ENCODE measurements at places on chromosomes 11 and 22.

DNA sequence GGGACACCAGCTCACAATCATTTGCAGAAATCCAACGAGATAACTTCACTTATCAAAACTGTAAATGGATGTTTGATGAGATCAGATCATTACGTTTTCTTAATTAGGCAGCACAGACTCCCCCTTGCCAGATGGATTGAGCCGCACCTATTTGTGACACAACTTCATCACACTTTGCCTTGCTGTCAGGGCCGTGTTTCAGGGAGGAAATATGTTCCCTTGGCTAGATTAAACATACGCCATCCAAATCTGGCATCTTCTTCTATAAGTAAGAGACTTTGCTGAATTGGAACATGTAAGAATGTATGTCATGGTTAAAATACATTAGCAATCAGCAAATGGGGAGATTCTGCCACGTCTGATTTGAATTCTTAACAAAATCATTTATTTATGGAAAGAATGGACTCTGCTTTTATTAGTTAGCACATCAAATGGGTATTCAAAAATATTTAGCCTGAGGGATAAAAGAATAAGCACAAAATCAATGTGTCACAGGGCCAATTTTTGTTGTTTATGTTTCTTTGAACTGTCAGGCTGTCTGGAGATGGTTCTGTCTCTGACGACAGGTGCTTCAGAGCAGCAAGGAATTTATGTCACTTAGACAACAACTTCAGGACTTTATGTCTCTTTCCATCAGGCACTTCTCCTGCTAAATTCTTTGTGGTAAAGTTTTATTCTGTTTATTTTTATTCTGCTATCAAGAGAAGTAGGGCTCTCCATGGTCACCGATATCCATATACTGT is 326.1 kb upstream of the NCAM1 start:
- no peak for DNase-seq

DNA sequence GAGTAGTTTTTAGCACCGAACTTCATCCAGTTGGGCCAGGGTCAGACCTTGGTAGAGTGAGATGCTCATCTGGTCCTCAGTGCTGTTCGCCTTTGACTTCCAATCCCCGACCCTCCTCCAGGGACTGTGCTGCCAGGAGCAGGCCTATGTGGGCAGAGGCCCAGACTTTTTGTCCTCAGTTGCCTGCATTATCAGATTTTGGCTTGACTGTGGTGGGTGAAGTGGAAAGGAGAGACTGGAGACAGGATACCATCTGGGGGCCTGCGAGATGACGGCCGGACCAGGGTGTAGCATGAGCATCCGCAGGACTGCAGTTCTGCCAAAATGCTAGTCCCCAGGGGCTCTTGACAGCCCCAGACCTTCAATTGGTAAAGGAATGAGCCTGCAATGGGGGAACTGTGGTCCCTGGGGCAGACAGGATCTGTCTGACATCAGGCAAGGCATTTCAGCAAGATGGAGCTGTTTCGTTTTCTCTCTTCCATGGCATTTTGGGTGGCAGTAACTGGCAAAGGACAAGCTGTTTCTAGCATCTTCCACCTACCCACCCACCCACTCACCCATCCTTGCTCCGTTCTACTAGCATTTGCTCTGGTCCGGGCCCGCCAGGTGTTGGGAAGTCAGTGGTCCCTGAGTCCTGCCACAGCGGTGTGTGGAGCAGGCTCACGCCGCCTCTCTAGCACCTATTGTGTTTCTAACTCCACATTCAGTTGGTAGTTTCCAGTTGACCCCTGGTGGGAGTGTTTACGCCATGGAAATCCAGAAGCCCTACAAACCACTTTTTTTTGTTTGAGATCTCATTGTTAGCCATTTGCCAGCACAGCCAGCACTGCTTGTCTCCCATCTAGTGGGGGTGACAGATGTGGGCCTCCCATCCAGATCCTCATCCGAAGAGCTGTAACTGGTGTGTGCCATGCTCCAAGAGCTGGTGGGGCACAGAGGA is 53.5 kb downstream of the OTOG start:
- no peak for DNase-seq

DNA sequence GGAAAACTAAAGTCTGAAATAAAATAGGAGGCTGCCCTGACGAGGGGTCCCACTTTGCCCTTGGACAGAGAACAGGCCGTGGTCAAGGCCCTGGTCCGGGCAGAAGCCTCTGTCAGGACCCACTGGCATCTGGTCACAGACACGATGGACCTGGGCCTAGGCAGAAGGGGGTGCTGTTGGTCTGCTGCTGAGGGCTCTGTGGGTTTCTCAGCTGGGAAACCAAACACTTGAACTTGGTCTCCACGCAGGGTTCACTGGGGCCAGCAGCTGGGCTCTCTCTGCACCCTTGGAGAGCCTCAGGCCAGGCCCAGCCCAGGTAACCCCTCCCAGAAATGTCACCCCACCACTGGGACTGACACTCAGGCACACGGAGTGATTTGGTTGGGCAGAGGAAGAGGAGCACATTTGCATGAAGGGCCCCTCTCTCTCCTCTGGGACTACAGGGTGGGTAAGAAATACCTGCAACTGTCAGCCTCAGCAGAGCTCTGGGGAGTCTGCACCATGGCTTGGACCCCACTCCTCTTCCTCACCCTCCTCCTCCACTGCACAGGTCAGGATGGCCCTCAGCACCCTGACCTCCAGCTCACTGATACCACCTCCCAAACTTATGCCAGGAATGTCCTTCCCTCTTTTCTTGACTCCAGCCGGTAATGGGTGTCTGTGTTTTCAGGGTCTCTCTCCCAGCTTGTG is 48.1 kb upstream of the TOP3B start:
- no peak for DNase-seq

GRCh38 chr11:2074266-2074825 is 64.8 kb downstream of the IGF2 start:
- no peak for DNase-seq

DNA sequence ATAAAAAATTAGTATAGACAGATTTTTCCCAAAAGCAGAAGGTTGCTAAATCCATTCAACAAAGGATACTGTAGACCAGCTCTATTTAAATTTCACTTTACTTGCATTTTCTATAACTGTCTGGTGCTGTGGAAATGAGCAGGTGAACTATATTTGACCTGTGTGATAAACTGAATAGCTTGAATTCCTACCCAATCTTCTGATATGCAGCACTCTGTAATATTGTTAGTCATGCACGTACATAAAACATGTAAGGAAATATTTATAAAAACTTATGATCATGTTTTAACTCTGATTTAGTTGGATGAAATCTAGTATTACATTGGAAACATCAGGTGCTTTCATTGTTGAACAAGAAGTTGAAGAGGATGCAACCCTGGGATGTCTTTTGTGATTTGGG is 213.6 kb downstream of the DBX1 start:
- DNase-seq = no peak

GRCh38 chr11:65857853-65858680 is at the start of gene CFL1:
Gene CFL1 (minus strand): TSS chr11:65858180. CDS start chr11:65858099, 81 bp downstream.
- DNase-seq = peak; percentile 94

DNA sequence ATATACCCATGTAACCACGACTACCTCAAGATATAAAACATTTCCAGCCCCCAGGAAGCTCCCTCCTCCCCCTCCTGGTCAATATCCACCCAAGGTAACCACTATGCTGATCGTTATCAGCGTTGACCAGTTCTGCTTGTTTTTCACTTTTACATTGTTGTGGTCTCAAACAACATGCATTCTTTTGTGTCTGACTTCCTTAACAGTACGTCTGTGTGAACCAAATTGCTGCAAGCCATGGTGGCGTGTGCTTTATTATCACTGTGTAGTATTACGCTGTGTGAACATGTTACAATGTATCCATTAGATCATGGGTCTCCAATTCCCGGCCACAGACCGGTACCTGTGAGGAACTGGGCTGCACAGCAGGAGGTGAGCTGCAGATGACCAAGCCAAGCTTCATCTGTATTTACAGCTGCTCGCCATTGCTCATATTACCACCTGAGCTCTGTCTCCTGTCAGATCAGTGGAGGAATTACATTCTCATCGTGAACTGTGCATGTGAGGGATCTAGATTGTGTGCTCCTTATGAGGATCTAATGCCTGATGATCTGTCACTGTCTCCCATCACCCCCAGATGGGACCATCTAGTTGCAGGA is 15.5 kb upstream of the GRK3 start:
- DNase-seq = no peak

- DNase-seq = no peak
Observed at GRCh38 chr11:62908468-62909072, 12.6 kb downstream of the CHRM1 start.

- no peak for DNase-seq
Observed at GRCh38 chr11:79488286-79488685, 47.5 kb upstream of the TENM4 start.

GRCh38 chr11:61173456-61173855 is 12.2 kb upstream of the VPS37C start:
- no peak for DNase-seq

DNA sequence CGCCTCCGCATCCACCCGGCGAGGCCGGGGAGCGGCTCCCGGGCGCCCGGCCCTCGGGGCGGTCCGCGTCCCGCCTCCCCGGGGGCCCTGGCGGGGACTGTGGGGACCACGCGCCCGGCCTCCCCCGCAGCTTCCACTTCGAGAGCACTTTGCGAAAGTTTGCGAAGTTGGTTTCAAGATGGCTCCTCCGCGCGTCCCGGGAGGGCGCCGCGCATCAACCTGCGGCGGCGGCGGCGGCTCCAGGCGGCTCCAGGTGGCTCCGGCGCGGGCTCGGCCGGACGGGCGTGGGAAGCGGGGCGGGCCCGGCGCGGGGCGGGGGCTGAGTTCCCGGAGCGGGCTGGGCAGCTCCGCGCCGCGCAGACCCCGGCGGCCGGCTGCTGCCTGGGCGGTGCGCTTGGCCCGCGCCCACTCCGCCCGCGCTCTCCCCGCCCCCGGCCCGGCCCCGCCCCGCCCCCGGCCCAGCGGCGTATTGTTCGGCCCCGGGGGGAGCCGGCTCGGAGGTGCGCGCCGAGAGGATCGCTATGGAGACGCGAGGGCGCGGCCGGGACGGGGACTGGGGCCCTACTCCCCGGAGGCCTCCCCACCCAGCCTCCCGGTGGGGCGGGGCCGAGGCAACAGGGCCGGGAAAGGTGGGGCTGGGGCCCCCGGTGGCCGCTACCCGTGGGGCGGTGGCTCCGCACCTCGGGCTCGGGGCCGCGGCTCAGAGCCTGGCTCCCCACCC is at the start of gene CELSR1:
Gene CELSR1 (minus strand): TSS at position 396 of the 721 bp plus-strand sequence. CDS start 450 bp downstream, outside the sequence.
- DNase-seq = no peak

- DNase-seq = no peak
Observed at GRCh38 chr22:33519071-33519973, 401.0 kb downstream of the LARGE1 start.

DNA sequence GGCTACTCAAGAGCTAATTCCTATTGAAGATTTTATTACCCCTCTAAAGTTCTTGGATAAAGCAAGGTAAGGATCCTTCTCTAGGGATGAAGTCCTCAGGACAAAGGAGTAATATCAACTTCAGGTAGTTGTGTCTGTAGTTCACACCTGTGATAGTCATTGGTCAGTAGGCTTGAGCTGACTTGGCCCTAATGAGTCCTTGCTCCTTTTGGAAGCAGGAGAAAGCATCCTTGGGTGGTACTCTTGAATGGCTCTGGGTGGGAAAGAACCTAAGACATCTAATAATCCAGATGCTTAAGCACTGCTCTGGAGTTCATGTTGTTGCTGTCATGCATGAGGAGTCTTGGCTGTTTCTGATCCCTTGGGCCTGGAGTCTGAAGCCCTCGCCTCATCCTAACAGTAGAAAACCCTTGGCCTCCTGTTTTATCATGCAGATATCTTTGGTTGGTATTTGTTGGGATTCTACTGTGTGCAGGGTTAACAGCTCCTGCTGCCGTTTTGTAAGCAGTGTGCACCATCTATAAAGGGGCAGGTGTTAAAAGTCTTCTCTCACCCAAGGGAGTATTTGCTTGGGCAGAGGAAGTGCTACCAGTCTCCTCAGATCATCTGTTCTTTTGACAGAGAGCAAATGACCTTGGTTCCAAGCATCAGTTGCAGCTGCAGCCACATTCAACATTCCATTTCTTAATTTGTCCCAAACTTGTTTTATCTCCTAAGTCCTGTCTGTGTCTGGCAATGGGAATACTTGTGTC is 2.7 kb downstream of the MRPL40 start:
- DNase-seq = no peak

- DNase-seq = no peak
Observed at GRCh38 chr11:11476499-11476898, 123.4 kb upstream of the CSNK2A3 start.

GRCh38 chr11:59164028-59164427 is 7.9 kb upstream of the DTX4 start:
- no peak for DNase-seq

- no peak for DNase-seq
Observed at GRCh38 chr11:100682247-100682969, 4.7 kb upstream of the ARHGAP42 start.

- DNase-seq = no peak
Observed at GRCh38 chr11:34680206-34680605, 59.3 kb downstream of the EHF start.

GRCh38 chr22:45541382-45541979 is 38.8 kb downstream of the FBLN1 start:
- DNase-seq = no peak

DNA sequence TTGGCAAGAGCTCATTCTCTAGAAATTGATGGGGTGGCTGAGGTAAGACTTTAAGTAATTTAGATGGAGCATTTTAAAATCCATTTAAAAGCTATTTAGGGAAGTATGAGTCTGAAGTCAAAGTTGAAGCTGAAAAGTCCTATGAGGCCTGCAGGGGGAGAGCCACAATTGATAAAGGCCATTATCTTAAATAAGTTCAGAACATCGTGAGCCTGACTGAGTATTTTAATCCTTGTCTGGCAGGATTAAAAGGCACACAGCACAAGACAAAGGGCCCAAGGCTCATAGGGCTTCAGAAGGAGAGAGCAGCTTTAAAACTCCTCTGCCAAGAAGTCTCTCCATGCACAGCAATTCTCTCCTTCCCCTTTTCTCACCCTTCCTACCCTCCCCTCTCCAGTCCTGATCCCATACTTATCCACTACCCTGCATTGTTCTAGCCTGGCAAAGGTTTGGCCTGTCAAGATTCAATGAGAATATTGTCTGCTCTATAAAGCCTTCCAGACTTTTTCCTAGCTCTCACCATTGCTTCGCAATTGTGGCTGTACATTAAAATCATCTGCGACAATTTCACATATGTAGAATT is 1312.9 kb downstream of the FAM181B start:
- no peak for DNase-seq

DNA sequence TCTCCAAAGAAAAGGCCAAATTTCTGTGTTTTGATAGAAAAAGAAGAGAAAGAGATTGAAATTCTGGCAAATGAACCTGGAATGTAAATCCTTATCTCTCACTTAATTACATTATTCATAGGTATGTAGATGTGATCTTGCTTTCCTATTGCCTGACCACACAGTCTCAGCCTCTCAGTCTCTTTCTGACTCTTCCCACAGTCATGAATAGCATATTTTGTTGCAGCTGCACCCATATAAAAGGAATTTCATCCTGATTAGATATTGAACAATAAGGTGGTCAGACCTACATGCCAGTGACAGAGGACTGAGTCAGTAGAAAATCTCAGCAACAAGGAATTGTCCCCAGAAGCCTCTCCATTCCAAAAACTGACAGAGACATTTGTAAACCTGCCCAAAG is 62.9 kb upstream of the LRRC4C start:
- no peak for DNase-seq

GRCh38 chr22:36930041-36930935 is 16.9 kb downstream of the CSF2RB start:
- no peak for DNase-seq

GRCh38 chr22:31952472-31952871 is 8.1 kb downstream of the YWHAH start:
- DNase-seq = no peak

GRCh38 chr22:37183432-37184379 is 4.3 kb downstream of the C1QTNF6 start:
- no peak for DNase-seq

Data from activated T-cell treated with anti-CD3 and anti-CD28 coated beads for 1 hour (primary cell).